NB4 (cell line): ENCODE measurements at places on chromosomes 11 and 22.

- peak; percentile 1 for DNase-seq
Observed at GRCh38 chr11:27754035-27755017, 54.1 kb upstream of the BDNF start.

DNA sequence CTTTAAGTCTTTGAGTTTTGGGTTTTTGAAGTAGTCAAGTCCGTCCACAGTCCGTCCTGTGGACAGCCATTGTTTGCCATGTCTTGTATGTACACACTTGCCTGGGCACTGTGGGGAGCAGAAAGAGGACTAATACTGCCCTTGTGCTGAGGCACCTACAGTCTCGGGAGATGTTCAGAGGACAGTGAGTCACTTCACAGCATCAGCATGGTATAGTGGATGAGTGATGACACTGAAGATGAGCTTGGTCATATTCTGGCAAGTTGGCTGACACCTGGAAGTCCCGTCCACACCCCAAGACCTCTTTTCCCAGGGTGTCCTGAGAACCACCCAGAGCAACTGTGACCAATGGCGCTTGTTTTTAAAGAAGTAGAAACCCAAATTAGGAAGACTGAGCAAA is 29.2 kb downstream of the NF2 start:
- no peak for DNase-seq

- peak; percentile 39 for DNase-seq
Observed at GRCh38 chr11:23540101-23540561, 679.9 kb upstream of the CCDC179 start.

- DNase-seq = no peak
Observed at GRCh38 chr22:31173386-31174145, 13.6 kb downstream of the RNF185 start.

- DNase-seq = no peak
Observed at GRCh38 chr11:85717429-85717828, 31.4 kb upstream of the CCDC89 start.

DNA sequence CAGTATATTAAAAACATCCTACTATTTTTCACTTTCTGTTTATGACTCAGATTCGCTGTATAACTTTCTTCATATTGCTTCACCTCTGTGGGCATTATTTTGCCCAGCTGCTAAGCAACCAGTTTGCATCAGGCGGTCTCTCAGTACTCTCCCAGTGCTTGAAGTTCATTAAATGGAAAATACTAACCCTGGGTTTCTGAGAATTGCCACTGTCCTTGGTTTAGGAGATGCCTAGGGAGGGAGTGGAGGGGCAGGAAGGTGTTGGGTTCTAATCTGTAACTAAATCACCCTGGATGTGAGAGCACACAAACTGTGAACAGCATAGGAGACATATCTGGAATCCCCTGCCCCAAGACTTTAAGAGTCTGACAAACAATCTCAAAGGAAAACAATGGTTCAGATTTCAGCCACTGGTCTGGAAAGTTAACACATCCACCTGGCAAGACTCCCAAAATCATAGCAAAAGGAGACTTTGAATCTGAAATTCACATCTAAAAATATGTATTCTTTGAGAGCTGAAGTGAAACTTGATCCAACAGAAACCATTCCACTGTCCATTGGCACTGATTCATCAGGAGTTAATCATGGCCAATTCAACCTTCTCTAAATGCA is 540.0 kb downstream of the SOX6 start:
- DNase-seq = no peak
